ENCODE measurements at places on chromosomes 6 and 20. TPM values are rescaled to one million over a fixed set of nuclear protein-coding genes. Genes with fewer than 3 reads are reported as not detected.

DNA sequence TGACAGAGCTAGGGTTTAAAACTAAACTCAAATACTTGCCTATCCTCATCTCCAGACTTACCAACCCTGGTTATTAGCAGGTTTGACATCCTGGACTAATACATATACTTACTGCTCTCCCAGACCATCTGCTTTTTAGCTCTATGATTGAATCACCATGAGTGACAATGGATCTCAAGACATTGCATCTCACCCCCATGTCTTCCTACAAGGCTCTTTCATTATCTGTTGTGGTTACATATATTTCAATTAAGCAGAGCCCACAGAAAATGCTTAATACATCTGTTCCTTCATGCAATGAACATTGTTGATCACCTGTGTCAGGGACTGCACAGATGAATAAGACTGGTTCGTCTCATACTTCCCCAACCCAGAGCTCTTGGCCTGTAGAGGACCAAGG is 19.4 kb downstream of the SAMD3 start:
- no peak for DNase-seq

DUSP15 gene
- 1.6 TPM for total RNA-seq

MUC22 gene
- total RNA-seq, result not detected

TGM3 gene
- 0.49 TPM for total RNA-seq

RIMS4 gene
- 5.7 TPM for total RNA-seq

DNA sequence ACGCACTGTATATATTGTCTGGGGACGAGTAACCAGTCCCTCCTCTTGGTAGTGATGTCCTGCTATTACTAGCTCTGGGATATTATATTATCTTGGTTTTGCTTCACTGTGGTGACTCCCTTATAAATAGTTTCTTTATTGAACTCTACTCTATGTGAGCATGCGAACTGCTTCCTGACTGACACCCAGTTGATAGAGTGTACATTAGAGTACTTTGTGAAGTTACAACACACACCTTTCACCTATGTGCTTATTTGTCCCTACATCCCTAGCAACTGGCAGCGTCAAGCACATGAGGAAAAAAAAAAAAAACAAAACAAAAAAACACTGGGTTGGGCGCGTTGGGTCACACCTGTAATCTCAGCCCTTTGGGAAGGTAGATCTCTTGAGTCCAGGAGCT is 67.3 kb upstream of the TENT5A start:
- no peak for DNase-seq

GRCh38 chr20:56760610-56761009 is 131.5 kb downstream of the TFAP2C start:
- no peak for DNase-seq

ASIP gene
- 0.27 TPM for total RNA-seq
